ENCODE measurements at places on chromosomes 3 and 15.

DNA sequence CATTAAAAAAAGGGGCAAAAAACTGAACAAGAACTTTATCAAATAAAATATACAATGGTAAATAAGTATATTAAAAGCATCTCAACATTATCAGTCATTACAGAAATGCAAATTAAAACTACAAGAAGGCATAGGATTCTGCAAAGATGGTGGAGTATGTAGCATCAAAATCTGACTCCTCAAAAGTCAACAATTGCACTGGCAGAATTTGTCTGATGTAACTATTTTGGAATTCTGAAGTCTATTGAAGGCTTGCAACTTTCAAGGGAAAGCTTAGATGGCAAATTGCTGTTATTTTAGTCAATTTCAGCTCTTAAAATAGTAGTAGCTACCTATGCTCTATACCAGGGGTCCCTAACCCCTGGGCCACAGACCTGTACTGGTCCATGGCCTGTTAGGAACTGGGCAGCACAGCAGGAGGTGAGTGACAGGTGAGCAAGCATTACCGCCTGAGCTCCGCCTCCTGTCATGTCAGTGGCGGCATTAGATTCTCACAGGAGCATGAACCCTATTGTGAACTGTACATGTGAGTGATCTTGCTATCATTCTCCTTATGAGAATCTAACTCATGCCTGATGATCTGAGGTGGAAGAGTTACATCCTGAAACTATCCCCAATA lies 107.6 kb downstream of the TGFBR2 start:
- peaks cover 7% of the 10 kb centered on the region for H3K4me1 ChIP-seq
- H3K27ac ChIP-seq: no peak overlapping the region
- DNase-seq: no peak
- H3K4me3 ChIP-seq: no peak overlapping the region
- no peaks in the 10 kb centered on the region for H3K36me3 ChIP-seq

GRCh38 chr3:128950223-128950938 lies 43.5 kb downstream of the CFAP92 start:
- no peaks in the 10 kb centered on the region for H3K4me1 ChIP-seq
- peak; percentile 7 for DNase-seq
- H3K36me3 ChIP-seq: peaks cover 3% of the 10 kb centered on the region

- H3K27ac ChIP-seq: no peak overlapping the region
- H3K4me3 ChIP-seq: no peak overlapping the region
- no peak for DNase-seq
- peaks cover 36% of the 10 kb centered on the region for H3K4me1 ChIP-seq
- no peaks in the 10 kb centered on the region for H3K36me3 ChIP-seq
- H3K27me3 ChIP-seq: peaks cover 21% of the 10 kb centered on the region
Measured at GRCh38 chr3:114506591-114507300, 212.9 kb downstream of the TIGIT start.

GRCh38 chr15:85463276-85463892 lies 83.0 kb downstream of the AKAP13 start:
- H3K36me3 ChIP-seq: no peaks in the 10 kb centered on the region
- no peak overlapping the region for H3K4me3 ChIP-seq
- no peaks in the 10 kb centered on the region for H3K27me3 ChIP-seq
- peaks cover 52% of the 10 kb centered on the region for H3K4me1 ChIP-seq
- no peak overlapping the region for H3K27ac ChIP-seq
- DNase-seq: no peak

DNA sequence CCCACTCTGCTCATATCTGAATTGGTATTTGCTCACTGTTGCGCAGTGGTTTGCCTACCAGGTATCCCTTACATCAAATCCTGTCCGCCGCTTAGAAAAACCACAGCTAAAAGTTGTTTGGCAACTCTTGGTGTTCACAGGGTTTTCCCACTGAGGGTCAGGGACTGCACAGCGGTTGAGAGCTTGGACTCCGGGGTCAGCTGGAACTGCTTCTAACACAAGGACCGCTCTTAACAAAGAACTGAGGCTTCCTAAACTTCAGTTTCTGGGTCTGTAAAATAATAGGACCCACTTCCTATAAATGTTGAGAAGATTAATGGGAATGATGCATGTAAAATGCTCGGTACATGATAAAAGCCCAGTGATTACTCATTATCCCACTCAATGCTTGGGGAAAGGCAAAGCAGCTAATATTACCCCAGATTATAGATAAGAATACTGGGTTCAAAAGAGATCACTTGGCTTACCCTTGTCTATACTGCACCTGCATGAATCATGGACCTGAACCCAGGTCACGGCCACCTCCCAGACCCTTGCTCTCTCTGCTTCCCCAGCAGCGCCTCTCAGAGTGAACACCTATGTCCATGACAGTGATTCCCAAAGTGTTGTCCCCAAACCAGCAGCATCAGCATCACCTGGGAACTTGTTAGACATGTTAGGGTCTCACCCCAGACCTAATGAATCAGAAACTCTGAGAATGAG lies 36.1 kb downstream of the LIPC start:
- H3K27me3 ChIP-seq: no peaks in the 10 kb centered on the region
- peaks cover 78% of the 10 kb centered on the region for H3K4me1 ChIP-seq
- no peak overlapping the region for H3K4me3 ChIP-seq
- no peak for DNase-seq
- H3K36me3 ChIP-seq: no peaks in the 10 kb centered on the region
- no peak overlapping the region for H3K27ac ChIP-seq

DNA sequence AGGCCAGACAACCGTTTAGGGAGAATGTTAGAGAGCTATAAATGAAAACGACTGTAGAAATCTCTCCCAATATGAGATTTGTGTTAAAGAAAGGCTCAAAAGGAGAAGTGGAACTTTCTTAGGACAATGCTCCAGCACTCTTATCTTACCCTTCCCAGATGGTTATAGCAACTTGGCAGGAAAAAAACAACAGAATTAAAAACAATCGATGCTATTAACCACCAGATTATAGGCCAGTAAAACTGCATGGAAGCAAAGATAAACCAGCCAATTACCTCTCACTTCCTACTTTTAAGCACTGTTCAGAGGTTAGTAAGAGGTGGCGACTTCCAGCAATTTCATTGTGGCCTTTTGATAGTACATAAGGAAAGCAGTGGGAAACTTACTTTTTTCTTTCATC lies 72.9 kb downstream of the TMCC1 start:
- H3K27ac ChIP-seq: no peak overlapping the region
- DNase-seq: no peak
- no peak overlapping the region for H3K4me3 ChIP-seq

GRCh38 chr3:33521736-33522135 lies 81.5 kb upstream of the UBP1 start:
- no peak overlapping the region for H3K4me3 ChIP-seq
- no peaks in the 10 kb centered on the region for H3K4me1 ChIP-seq
- H3K36me3 ChIP-seq: peaks cover 13% of the 10 kb centered on the region
- H3K27me3 ChIP-seq: no peaks in the 10 kb centered on the region
- DNase-seq: no peak

GRCh38 chr15:38216763-38217162 lies 35.9 kb upstream of the SPRED1 start:
- H3K4me1 ChIP-seq: peaks cover 4% of the 10 kb centered on the region
- H3K4me3 ChIP-seq: no peak overlapping the region
- no peaks in the 10 kb centered on the region for H3K36me3 ChIP-seq
- peaks cover 24% of the 10 kb centered on the region for H3K27me3 ChIP-seq

DNA sequence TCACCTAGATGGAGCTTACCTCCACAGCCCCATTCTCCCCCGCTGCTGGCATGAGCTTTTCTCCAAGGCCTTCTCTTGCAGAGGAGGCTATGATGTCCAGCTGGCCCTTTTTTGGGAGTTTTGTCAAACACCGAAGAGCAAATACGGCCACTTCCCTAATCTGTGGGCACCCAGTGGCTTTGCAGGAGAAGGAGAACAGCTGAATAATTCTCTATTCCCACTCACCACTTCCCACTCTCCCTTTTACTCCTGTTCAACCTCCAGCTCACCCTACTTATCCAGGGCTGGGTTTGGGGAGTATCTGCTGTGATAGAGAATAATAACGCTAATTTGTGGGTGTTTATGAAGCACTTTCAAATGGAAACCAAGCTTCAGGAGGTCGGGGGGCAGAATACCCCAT lies 93.0 kb downstream of the AAGAB start:
- H3K4me3 ChIP-seq: no peak overlapping the region
- H3K27ac ChIP-seq: no peak overlapping the region
- peaks cover 10% of the 10 kb centered on the region for H3K4me1 ChIP-seq
- DNase-seq: no peak

GRCh38 chr15:64596701-64597476 lies 136.5 kb downstream of the ZNF609 start:
- peak overlapping the region; percentile 98 for H3K27ac ChIP-seq
- peak overlapping the region; percentile 78 for H3K4me3 ChIP-seq
- peaks cover 62% of the 10 kb centered on the region for H3K4me1 ChIP-seq
- peak; percentile 15 for DNase-seq

- peaks cover 43% of the 10 kb centered on the region for H3K4me1 ChIP-seq
- H3K36me3 ChIP-seq: peaks cover 8% of the 10 kb centered on the region
- H3K27me3 ChIP-seq: no peaks in the 10 kb centered on the region
- H3K4me3 ChIP-seq: no peak overlapping the region
Measured at GRCh38 chr3:45612918-45613602, 18.5 kb downstream of the LIMD1 start.

GRCh38 chr3:122497425-122497824 lies 17.3 kb downstream of the KPNA1 start:
- H3K4me3 ChIP-seq: peak overlapping the region; percentile 10
- H3K27ac ChIP-seq: no peak overlapping the region
- peaks cover 19% of the 10 kb centered on the region for H3K36me3 ChIP-seq
- peaks cover 8% of the 10 kb centered on the region for H3K27me3 ChIP-seq
- DNase-seq: peak; percentile 59

DNA sequence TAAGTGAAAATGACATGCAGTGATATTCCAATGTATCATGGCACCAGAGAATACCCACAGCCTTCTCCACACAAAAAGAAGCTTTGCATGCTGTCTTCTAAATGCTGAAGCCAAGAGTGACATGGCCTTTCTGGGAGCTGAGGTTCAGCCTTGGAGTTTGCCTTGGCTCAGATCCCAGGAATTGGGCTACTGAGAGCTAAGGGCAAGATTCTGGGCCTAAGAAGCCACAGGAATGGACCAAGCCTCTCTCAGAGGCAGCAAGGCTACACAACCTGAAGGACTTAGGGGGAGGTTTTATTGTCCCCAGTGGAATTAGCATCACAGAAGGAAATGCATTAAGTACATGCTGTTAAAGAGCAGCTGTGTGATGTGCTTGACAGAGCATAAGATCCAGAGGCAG lies 1078.5 kb downstream of the TUSC7 start:
- no peaks in the 10 kb centered on the region for H3K4me1 ChIP-seq
- no peaks in the 10 kb centered on the region for H3K36me3 ChIP-seq
- H3K27me3 ChIP-seq: no peaks in the 10 kb centered on the region
- no peak for DNase-seq
- no peak overlapping the region for H3K27ac ChIP-seq
- H3K4me3 ChIP-seq: no peak overlapping the region

GRCh38 chr3:194933465-194933864 lies 247.8 kb downstream of the FAM43A start:
- no peak overlapping the region for H3K27ac ChIP-seq
- peaks cover 13% of the 10 kb centered on the region for H3K27me3 ChIP-seq
- peaks cover 2% of the 10 kb centered on the region for H3K36me3 ChIP-seq

DNA sequence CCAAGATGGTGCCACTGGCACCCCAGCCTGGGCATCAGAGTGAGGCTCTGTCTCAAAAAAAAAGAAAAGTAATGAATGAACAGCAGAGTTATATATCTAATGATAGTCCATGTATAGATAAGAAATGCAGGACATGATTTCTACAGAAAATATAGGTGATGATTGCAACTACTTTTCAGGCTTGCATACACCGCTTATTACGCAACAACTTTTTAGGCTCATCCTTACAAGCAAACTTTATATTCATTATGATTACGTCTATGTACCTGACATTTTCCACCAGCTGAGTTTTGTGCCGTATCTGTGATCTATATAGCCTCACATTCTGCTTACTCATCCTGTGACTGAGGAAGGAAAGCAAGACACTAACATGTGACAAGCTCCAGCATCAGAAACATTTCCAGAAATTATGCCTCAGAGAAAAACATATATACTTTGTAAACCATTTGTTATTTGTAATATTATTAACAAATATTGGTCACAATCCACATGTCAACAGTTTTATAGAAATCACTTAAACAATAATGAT lies 906.3 kb downstream of the ZPLD1 start:
- no peak for DNase-seq
- H3K36me3 ChIP-seq: no peaks in the 10 kb centered on the region
- H3K4me1 ChIP-seq: no peaks in the 10 kb centered on the region
- no peak overlapping the region for H3K27ac ChIP-seq
- no peak overlapping the region for H3K4me3 ChIP-seq
- H3K27me3 ChIP-seq: no peaks in the 10 kb centered on the region

GRCh38 chr15:50876989-50877360 lies 31.5 kb upstream of the AP4E1 start:
- peak overlapping the region; percentile 83 for H3K27ac ChIP-seq
- peaks cover 20% of the 10 kb centered on the region for H3K27me3 ChIP-seq
- DNase-seq: peak; percentile 81
- peak overlapping the region; percentile 81 for H3K4me3 ChIP-seq
- H3K4me1 ChIP-seq: peaks cover 70% of the 10 kb centered on the region

GRCh38 chr3:3201611-3202010 lies 22.1 kb upstream of the CRBN start:
- H3K4me1 ChIP-seq: peaks cover 15% of the 10 kb centered on the region
- H3K36me3 ChIP-seq: no peaks in the 10 kb centered on the region
- H3K27me3 ChIP-seq: no peaks in the 10 kb centered on the region
- no peak overlapping the region for H3K4me3 ChIP-seq
- no peak for DNase-seq
- no peak overlapping the region for H3K27ac ChIP-seq

DNA sequence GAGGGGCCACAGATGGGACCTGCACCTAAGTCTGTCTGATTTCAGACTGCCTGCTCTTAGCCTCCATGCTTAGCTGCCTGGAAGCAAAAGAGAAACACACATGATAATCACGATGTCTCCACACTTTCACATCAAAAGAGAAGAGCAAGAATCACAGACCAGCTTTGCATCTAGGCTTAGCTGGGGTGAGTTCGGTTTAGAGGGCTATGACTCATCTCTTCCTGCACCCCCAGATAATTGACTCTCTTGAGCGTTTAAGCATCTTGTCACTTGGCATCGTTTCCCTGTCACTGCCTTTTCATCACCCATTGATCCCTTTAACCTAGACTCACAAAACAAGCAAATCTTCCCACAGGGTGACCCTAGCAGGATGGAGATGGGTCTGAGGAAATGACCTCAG lies 124.0 kb downstream of the NTRK3 start:
- no peak overlapping the region for H3K4me3 ChIP-seq
- H3K4me1 ChIP-seq: peaks cover 7% of the 10 kb centered on the region
- no peak overlapping the region for H3K27ac ChIP-seq
- H3K36me3 ChIP-seq: no peaks in the 10 kb centered on the region

GRCh38 chr15:60801395-60801794 lies 322.5 kb upstream of the ICE2 start:
- H3K4me1 ChIP-seq: peaks cover 73% of the 10 kb centered on the region
- peaks cover 23% of the 10 kb centered on the region for H3K27me3 ChIP-seq
- H3K36me3 ChIP-seq: no peaks in the 10 kb centered on the region

- H3K27me3 ChIP-seq: peaks cover 10% of the 10 kb centered on the region
- H3K36me3 ChIP-seq: no peaks in the 10 kb centered on the region
- H3K4me3 ChIP-seq: no peak overlapping the region
- H3K27ac ChIP-seq: no peak overlapping the region
- no peaks in the 10 kb centered on the region for H3K4me1 ChIP-seq
- no peak for DNase-seq
Measured at GRCh38 chr3:72280876-72281275, 495.9 kb upstream of the PROK2 start.

GRCh38 chr3:59542276-59542675 lies 492.5 kb upstream of the CFAP20DC start:
- H3K4me1 ChIP-seq: peaks cover 29% of the 10 kb centered on the region
- H3K36me3 ChIP-seq: no peaks in the 10 kb centered on the region
- peaks cover 9% of the 10 kb centered on the region for H3K27me3 ChIP-seq
- DNase-seq: no peak

- H3K36me3 ChIP-seq: no peaks in the 10 kb centered on the region
- H3K27me3 ChIP-seq: no peaks in the 10 kb centered on the region
- no peak overlapping the region for H3K4me3 ChIP-seq
- no peak overlapping the region for H3K27ac ChIP-seq
Measured at GRCh38 chr3:25589104-25589782, 75.5 kb downstream of the TOP2B start.

All from activated T-cell treated with anti-CD3 and anti-CD28 coated beads, Interleukin-2, amount 50 U/mL, for 72 hours (primary cell).